ENCODE measurements at places on chromosomes 1 and 21.

- DNase-seq, result no peak
These were observed 3.1 kb downstream of the TACSTD2 start for GRCh38 chr1:58573705-58574591.

- no peak for DNase-seq
These were observed 16.7 kb downstream of the HMGN1 start for GRCh38 chr21:39332175-39332574.

DNA sequence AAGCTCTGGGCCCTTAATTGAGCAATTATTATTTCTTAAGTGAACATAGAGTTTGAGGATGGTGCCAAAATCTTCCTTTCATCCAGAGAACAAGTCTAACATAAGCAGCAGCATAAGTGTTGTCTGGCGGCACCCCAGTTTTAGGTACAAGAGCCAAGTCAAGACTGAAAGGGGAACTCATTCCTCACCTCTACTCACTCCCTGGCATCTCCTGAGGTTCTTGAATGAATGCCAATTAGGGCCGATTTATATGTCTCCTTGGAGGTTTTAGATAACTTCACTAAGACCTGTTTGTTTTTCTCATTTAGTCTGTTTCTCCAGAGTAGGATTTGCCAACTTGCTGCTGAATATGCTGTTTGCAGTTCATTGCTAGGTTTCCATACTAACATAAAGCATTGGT, 42.6 kb upstream of the ADGRL2 start:
- DNase-seq, result no peak

GRCh38 chr1:204950353-204951001, 79.8 kb downstream of the NFASC start:
- DNase-seq, result no peak

Measured in BJ (cell line).